ENCODE measurements at places on chromosomes 12 and 14.

DNA sequence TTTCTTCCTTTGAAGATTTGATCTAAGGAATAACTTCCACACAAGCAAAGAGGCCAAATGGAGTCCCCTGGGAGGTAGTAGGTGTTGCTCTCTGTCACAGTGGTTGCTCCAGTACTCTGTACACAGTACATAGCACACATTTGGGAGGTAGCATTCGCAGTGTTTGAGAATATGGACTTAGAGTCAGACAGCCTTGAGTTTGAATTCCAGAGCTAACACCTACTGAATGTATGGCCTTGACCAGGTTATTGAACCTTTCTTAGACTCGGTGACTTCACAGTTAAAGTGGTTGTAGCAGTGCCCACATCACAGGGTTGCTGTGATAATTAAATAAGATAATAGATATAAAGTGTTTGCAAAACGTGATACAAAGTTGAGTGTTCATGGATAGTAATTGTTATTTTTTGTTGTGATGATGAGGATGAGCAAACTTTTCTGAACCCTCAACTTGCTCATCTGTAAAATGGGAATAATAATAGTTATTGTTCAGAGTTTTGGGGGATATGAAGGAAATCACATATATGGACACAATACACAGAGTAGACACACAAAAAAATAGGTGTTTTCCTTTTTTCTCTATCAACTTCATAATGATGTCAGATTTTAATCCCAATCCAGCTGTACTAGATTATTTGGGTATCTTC is 271.6 kb upstream of the CRY1 start:
- DNase-seq = no peak

DNA sequence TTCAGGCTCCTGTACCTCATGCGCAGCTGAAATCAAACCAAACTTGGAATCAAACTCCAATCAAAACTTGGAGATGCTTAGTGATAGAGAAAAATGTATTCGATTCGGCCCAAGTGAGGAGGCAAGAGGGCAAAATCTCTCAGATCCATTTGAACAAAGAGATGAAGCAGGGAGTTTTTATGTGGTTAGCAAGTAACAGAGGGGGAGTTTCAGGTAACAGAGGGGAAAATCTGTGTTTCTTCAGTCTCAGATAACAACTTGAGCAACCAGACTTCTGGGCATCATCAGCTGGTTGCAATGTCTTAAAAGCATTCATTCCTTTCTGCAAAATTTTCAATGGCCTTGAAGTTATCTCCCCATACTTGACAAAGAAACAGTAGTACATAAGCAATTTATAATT is 245.1 kb upstream of the AVPR1A start:
- no peak for DNase-seq

- DNase-seq = no peak
These were observed 581.3 kb downstream of the TMEM121 start for GRCh38 chr14:106107703-106108102.

DNA sequence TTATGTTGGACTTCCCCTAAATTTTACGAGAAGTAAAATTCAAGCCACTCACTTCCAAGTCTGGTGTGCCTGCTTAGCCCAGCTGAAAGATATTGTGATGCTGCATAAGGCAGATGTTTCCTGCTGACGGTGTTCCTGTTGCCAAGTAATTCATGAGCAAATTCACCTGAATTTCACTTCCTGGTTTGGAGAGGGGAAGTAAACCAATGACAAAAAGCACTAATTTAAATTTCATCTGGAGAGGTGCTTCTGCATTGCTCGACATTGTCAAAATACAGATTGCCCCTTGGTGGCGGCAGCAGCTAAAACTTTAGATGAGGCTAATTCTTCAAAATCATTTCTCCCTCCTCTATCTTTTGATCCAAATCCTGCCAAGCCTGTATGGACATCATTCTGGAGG is 281.1 kb downstream of the AACS start:
- DNase-seq = no peak

- DNase-seq = no peak
These were observed 117.3 kb downstream of the ERC1 start for GRCh38 chr12:1108276-1108675.

GRCh38 chr12:132886529-132887477 is 602 bp downstream of the CHFR start:
- no peak for DNase-seq
